Vagina (tissue), 2 donors: ENCODE measurements at places on chromosomes 4 and X.

GRCh38 chr4:128846063-128846462, 36.6 kb downstream of the JADE1 start:
- no peak for DNase-seq

DNA sequence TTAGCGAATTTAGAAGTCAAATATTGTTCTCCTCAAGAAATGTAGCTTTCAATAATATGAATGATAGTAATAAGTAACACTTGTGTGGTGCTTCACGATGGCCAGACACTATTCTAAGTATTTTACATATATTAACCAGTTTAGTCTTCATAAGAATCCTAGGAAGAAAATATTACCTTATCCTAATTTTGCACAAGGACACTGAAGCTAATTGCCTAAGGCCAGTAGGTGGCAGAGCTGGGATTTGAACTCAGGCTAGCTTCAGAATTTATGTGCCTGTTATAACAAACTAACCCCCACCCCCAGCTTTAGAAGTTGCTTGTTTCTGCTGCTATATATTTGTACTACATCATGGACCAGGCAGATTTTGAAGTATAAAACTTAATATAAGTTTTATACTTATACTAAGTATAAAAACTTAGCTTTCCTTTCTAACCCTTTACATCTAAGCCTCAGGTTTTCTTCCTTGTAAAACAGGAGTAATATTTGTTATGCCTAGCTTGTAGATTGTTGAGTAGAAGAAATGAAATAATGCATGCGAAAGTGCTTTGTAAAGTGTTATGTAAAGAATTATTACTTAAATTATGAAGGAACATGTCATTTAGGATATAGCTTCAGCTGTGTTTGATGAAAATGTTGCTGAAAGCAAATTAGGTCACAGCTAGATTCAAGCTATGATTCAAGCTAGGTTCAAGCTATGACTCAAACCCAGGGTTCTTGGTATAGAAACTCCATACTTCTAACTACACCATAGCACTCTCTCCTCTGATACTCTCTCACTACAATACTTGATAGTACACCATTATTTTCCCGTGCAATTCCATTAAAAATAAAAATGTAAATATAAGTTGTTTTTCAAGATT, 4.2 kb upstream of the CDS1 start:
- DNase-seq: no peak

DNA sequence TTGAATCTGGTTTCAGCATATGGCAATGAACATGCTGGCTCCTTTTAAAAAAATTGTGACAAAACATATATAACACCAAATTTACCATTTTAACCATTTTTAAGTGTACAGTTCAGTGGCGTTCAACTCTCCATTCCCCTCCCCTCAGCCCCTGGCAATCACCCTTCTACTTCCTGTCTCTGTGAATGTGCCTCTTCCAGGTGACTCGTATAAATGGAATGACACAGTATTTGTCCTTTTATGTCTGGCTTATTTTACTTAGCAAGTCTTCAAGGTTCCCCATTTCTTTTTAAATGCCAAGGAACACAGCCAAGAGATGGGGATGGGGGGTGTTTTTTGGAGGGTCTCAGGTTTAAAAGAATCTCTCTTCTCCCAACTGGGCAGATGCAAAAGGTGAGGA, 35.4 kb upstream of the BCLAF3 start:
- DNase-seq: no peak

DNA sequence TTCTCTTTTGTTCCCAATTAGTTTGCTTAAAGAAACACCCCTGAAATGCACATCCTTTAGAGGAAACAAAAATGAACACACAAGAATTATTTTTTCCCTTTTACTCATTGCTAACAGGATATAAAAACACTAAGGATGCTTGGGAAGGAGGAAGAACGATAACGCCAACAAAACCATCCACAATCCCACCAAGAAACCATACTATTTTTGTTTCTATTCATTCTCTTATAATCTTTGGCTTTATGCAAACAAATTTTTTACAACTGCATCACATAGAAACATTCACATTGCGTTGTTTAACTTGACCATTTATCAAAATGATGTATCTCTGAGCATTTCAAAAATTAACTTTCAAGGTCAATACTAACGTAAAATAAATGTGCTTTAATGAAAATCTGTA, 12.0 kb downstream of the APBB2 start:
- DNase-seq: no peak

GRCh38 chr4:100949350-100949935, 397.9 kb downstream of the PPP3CA start:
- no peak for DNase-seq

GRCh38 chr4:186104890-186105646, 564 bp downstream of the FAM149A start:
- DNase-seq: no peak

DNA sequence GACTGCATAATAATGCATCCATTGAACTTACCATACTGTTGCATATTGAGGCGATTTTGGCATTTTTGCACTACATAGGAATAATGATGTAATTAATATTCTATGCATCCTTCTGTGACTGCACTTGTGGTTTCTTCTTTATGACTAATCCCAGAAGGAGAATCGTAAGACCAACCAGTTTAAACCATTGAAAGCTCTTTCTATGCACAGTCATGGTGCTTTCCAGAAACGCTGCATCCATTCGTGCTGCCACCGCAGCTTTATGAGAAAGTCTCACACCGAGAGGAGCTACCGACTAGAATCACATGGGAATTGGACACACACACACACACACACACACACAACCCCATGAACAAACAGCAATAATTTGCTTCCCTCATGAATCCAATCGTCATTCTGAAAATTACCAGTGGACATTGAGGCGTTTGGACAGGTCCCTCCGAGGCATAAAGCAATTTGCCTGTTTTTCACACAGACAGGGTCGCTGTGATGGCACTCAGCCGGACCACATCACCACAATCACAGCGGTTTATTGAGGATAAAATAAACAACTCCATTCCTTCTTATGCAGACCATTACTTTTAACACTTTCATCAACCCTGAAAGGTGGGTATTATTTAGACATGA, 64.2 kb downstream of the PACRGL start:
- DNase-seq: no peak
